Cortex of kidney (tissue), 1 donor: ENCODE measurements at places on chromosomes 3 and 15.

- no peak for DNase-seq
These were observed 797.6 kb downstream of the ROBO2 start for GRCh38 chr3:77837456-77838025.

DNA sequence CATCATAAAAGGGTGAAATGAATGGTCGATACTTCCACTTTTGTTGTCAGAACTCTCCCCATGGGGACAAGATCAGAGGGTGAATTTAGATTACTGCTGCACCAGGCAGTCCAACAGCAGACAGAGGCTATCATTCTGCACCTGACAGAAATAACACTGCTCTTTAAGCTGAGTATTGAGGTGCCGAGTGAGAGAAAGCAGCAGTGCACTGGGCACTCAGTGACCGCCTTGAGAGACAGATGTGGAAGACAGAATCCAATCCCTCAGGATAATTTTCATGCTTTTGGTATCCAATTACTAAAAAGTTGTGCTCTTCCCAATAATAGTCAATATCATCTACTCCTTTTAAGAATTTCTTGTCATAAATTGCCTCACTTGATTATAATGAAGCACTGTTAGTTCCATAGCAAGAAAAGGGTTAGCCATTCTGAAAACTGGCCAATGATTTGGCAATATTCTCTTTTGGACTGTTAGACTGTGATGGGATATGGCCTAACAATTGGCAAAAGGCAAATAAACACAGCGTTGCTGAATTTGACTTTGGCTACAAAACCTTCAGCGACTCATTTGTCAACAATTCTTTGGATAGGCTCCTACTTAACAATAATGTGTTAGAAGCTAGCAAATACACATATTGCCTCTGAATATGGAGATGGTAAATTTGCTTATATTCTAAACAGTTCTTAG lies 5.5 kb downstream of the FGF7 start:
- no peak for DNase-seq

GRCh38 chr15:33907326-33907725 lies 61.0 kb upstream of the CHRM5 start:
- DNase-seq = no peak

DNA sequence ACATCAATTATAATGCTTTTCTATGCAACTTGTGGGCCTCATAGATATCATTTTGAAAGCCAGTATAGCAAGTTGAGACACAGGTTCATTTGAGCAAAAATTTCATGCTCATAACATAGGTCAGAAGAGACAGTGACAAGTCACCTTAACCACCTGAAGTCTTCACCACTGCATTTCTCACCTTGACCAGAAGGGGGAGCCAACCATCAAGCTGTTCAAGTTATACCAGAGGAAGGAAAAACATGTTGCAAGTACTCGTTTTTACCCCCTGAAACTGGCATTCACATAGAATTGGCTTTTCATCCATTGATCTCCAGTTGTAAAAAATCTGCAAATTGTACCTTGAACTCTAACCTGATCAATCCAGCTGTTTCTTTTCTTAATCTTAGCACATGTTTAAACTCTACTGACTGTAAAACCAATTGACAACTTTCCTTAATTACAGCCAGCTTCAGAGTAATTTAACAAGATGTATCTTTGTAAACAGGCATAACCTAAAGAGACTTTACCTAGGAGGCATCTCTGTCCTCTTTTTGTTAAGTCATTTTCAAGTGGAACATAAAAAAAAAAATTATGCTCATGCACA lies 1.4 kb downstream of the LMOD3 start:
- no peak for DNase-seq

GRCh38 chr3:13479332-13479581 lies 849 bp upstream of the HDAC11 start:
- DNase-seq = no peak

DNA sequence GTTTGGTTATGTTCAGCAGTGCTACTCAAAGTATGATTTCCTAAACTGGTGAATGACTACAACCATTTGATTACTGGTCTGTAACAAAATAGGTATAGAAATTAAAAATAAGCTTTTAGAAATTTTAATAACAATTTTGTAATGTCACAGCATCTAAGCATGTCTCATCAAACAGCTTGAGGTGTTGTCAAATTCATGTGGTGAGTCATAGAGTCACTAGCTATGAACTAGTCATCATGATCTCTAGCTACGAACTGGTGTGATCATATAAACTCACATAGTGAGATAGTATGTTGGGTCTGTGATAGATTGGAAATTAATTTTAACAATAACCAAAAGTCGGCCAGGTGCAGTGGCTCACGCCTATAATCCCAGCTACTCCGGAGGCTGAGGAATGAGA lies 213.9 kb upstream of the RBMS3 start:
- DNase-seq = no peak

DNA sequence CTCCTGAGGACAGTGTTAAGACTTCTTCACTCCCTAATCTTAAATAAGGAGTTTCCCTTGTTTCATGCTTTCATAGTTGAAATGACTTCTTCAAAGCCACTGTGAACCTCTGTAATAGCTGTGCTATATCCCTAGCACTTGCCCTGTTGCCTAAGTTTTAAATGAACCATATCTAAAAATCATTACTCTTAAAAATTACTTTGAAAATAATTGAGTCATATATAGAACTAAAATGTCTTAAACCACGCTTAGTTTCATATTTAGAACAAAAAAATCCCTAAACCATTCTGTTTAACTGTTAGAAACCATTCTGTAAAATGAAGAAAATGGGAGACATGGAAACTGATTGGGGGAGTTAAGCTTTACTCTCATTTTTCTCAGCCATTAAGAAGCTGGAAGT lies 29.8 kb downstream of the DNAJC19 start:
- DNase-seq = no peak

DNA sequence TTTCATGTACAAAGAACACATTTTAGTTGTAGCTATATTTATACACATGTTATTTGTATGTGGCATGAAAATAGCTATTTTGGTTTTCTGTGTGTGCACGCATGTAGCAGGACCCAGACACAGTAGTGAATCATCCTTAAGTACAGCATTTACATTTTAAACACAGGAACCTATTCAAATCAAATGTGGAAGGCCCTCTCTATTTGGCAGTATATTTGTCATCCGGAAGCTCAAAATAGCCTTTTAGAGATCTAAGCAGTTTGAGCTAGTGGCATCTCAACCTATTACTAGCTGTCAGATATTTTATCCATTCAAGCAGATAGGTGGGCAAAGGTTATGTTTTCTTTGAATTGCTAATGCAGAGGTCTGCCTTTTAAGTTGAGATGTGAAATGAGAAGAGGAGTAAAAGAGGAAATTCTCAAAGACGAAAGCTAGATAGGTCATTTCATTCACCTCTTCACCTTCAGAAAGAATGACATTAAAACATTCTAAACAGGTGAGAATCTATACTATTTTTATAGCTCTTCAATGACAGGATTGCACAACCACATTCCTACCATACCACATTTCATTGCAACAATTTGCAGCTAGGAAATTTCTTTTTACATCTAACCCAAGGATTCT lies 46.3 kb upstream of the TIPARP start:
- no peak for DNase-seq

- no peak for DNase-seq
These were observed 769 bp upstream of the SELENOS start for GRCh38 chr15:101277943-101278564.
